ENCODE measurements at places on chromosomes 5 and 9.
A peak's percentile ranks its signal among the peaks of the same experiment; 100 is the strongest.

GRCh38 chr5:132054031-132054696, 6.3 kb upstream of the IL3 start:
- DNase-seq, result no peak

DNA sequence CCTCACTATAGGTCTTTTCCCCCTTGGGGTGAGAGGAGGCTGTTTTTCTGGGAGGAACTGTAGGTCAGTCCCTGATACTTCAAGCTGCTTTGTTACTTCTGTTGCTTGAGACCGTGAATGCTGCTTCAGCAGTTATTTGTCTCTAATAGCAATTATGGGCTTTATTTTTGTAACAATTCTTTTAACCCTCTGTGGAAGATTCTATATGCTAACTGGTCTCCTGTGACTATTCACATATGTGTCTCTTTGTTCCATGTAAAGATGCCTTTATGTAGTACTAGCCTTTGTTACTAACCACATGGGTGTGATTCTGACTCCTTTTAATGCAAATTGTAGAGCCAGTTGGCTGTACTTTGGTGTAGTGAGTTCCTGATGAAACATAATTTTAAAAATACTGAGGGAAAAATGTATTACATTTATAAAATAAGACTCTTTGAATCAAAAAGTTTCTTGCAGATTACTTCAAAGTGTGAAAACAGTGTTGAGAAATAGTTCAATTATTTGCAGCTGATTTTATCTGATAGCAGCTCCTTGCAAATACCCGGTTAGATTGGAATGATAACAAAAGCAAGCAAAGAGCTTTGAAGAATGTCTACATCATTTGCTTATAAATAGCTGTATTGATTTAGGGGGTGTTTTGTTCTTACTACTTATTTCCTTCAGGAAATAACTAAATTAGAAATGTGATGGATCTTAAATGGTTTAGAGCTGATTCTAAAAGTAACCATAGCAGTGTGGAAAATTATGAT, 46.6 kb downstream of the ANGPTL2 start:
- no peak for DNase-seq

GRCh38 chr5:29833394-29833793, 1360.1 kb upstream of the CDH6 start:
- DNase-seq, result no peak

DNA sequence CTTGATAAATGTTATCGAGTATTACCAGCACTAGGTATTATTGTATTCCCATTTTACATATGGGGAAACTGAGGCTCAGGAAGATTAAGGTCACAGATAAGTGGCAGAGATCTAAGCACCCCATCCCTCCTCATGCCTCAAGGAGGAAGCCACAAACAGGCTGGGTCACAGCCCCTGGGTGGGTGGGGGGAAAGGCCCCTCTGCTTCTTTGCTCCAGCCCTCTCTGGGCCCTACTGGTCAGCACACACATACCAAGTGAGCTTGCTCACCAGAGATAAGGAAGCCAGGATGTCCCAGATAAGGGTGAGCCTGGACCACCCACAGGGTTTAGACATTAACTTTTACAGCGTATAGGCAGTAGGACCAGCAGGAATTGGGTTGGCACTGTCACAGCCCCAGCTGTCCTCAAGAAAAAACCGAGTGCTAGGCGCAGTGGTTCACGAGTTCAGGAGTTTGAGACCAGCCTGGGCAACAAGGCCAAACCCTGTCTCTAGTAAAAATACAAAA, 45.3 kb downstream of the STK10 start:
- no peak for DNase-seq

DNA sequence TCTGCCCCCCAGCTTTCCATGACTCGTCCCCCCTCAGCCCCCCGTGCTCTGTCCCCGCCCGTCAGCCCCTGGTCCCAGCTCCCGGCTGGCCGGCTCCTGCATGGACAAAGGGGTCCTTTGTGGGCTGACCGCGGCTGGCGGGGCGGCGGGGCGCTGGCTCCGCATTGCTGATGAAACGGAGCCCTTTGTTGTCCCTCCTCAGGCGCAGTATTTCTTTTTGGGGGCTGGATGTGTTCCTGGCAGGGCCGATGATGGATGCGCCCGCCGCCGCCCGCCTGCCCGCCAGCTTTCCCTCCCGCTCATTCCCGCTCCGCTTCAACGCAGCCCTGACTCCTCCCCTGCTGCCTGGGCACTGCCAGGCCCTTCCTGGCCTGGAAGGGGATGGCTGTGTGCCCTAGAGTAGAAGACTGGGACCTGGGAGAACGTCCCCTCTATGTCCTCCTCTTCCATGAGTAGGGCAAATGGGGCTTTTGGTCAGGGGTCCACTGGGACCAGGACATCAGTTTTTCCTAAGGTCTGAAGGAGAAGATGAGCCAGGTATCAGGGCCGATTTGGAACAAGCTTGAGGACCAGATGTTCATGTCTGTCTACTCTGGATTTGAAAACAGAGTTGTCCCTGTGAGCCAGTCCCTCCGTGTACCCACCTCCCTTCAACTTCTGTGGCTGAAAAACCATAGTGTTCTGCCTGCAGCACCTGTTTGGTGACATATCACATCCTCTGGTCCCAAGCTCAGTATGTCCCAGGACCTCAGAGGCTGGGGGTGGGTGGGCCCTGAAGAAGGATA, 29.0 kb downstream of the CXXC5 start:
- DNase-seq, result peak; percentile 67

DNA sequence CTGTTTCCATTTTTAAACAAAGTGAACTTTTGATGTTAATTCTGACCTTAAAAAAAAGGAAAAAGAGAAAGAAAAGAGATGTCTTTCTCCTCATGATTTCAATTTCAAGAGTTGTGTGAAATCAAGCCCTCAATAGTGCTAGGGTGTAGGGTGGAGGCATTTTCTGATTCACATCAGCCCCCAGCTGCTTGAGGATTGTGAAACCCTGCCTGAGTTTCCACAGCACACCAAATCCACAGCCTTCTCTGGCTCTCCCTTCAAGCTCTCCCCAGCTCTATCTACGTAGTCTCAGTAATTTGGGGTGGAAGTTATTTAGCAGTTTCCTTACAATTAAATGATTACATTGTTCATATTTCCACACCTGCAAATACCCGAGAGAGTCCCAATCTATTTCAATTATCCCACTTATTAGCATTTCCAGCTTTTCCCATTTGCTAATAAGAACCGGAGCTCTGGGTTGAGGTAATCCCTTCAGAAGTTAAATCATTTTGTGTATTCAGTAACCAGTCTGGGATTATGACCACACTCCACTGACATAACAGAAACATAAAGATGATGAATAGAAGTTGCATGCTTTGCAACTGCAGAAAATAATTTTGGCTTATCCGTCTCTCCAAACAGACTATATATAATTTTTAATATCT, 54.9 kb downstream of the MTX3 start:
- DNase-seq, result no peak

DNA sequence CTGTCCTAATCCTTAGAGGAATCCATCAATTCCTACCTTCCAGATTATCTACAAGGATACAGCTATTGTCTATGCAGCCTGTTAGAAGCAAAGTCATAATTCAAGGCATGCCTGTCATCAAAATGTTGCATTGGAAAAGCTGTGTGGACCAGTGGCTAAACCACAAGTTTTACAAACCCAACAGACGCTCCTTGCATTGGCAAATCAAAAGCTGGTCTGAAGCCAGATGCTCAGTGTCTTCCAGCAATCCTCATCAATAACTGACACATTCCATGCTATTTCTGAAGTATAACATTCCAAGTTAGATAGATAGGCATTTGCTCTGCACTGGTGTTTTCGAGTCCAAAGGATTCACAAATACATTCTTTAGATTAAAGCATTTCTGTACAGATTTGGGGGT, 213.6 kb downstream of the EBF1 start:
- peak; percentile 50 for DNase-seq

- no peak for DNase-seq
Measured at GRCh38 chr9:118891213-118891612, 478.0 kb downstream of the BRINP1 start.

Data from NCI-H446 (cell line).